ENCODE measurements at places on chromosomes 16 and 17.
A peak's percentile ranks its signal among the peaks of the same experiment; 100 is the strongest.

- no peak for DNase-seq
These were observed 258.6 kb downstream of the NTN1 start for GRCh38 chr17:9279893-9280292.

DNA sequence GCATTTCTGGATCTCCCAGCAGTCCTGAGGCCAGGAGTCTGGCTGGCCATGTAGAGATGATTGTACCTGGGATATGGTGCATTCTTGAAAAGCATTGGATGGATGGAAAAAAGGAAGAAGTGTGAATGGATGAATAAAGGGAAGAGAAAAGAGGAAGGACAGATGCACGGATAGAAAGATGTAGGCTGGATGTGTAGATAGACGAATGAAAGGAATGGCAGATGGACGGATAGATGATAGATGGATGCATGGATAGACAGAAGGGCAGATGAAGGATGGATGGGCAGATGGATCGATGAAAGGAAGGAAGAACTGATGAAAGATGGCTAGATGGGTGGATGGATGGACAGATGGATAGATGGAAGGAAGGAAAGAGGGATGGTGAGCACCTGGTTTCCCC is 210.9 kb downstream of the MSI2 start:
- DNase-seq = no peak

- no peak for DNase-seq
These were observed 30.7 kb upstream of the PIK3R6 start for GRCh38 chr17:8898126-8898525.

DNA sequence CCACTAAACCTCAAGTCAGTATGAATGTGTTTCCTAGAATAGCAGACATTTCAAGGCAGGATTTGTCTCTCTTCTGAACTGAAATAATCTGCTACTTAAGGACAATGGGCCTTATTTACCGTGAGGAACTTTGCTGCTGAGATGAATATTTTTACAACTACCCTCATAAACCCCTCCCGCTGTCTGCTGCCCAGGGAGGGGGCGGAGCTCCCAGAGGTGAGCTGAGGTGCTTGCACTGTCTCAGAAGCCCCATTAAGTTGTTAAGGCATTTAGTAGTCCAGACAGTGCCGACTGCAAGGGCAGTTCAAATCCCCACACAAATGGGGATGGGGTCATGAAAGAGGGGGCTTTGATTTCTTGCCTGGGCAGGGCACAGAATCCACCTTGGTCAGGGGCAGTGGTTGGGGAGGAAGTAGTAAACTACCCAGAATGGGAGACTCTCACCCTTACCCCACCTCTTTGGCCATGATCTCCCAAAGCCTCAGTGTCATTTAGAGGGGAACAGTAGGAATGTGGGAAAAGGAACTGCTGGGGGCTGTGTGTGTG is 19.2 kb downstream of the HNF1B start:
- no peak for DNase-seq

DNA sequence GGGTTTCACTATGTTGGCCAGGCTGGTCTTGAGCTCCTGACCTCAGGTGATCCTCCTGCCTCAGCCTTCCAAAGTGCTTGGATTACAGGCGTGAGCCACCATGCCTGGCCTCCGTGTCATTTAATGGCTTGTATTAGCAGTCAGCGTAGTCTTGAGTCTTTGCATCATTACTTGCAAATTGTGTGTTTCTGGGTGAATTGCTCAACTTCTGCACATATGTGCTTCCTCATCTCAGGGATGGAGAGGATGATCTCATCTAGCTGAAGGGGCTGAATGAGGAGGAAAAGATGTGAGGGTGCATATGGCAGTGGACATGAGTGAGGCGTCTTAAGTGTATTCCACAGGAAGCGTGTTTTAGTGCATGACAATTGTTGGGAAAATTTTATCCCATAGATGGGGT is 155.8 kb downstream of the SNX29 start:
- DNase-seq = no peak

- no peak for DNase-seq
These were observed 548 bp downstream of the TBX2 start for GRCh38 chr17:61400066-61400716.

- no peak for DNase-seq
These were observed 236.0 kb downstream of the IRF8 start for GRCh38 chr16:86134802-86135461.

DNA sequence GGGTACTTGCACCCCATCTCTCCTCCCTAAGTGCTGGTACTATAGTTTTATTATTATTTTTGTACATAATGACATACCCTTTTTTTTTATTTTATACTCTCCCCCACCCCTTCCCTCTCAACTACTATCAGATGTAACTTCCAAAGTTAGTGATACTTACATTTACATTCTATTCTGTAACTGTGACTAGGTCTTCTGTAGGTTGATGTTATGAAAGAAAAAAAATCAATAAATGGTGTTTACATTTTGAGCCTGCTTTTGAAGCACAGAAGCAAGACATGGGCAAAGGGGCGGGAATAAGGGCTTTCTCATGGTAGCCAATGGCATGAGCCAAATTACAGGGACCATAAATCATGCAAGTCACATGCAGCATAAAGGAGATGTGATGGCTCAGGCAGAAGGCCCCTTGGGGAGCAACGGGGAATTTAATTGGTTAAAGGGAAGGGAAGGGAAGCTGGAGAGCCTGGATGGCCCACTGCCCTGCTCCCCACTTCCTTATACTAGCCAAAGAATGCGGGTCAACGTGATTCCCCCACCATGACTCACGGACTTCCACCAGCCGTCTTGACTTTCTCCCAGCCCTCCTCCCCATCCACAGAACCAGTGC is 2.4 kb upstream of the ACSF2 start:
- DNase-seq = no peak

GRCh38 chr16:2950773-2951172 is 13.3 kb upstream of the KREMEN2 start:
- no peak for DNase-seq

- DNase-seq = no peak
These were observed 12.3 kb upstream of the ABCC12 start for GRCh38 chr16:48168075-48168474.

DNA sequence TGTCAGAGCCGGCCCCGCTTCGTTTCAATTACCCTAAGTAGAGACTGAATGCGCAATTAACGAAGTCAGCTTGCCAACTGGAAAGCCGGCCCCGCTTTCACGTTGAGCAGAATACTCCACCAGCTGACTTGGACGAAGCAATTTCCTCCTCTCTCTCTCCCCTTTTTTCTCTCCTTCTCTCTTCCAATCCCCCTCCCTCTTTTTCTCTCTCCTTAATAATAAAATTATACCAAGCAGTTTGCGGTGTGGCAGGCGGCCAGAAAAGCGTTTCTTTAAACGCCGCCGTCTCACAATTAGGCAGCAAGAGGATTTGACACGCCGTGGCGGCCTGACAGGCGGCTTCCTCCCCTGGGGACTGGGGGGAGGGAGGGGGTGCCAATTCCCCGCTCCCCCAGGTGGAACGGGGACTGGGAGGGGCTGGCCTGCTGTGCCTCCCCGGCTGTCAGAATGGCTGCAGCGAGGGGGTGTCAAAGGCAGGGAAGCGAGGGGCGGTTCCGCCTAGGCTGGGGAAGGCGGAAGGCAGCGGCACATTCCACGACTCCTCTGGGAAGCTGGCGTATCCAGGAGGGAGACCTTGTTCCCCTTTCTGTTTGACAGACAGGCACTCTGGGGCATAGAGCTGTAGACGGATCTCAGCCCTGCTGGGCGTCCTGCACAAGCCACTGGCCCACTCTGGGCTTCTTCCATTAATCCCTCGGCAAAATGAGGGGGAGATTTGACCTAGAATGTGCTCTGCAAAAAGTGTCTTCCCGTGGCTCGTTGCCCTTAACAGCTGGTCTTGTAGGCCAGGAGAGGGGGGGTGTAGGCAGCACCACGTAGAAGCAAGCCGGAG is 52.7 kb downstream of the SREBF1 start:
- DNase-seq = peak; percentile 74

GRCh38 chr17:14245002-14245401 is 8.3 kb upstream of the CDRT15 start:
- no peak for DNase-seq

DNA sequence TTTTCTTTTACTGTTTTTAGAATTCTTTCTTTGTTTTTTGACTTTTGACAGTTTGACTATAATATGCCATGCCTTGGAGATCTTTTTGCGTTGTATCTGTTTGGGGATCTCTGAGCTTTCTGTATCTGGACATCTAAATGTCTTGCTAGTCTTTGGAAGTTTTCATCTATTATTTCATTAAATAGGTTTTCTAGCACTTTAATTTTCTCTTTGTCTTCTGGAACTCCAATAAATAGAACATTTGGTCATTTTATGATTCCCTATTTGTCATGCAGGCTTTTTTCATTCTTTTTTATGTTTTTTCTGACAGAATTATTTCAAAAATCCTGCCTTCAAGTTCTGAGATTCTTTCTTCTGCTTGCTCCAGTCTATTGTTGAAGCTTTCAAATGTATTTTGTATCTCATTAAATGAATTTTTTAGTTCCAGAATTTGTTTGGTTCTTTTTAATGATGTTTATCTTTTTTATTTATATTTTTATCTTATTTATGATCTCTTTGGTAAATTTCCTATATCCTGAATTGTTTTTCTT is 201.4 kb downstream of the CHD9NB start:
- no peak for DNase-seq

- DNase-seq = no peak
These were observed 16.2 kb upstream of the HAS3 start for GRCh38 chr16:69089091-69089910.

- no peak for DNase-seq
These were observed 353.5 kb downstream of the TOX3 start for GRCh38 chr16:52193441-52193840.

- no peak for DNase-seq
These were observed 30.6 kb upstream of the MMD start for GRCh38 chr17:55452139-55452790.

GRCh38 chr16:81891736-81892364 is 112.8 kb downstream of the PLCG2 start:
- DNase-seq = no peak

GRCh38 chr16:89737341-89738071 is 16.2 kb downstream of the ZNF276 start:
- no peak for DNase-seq

- DNase-seq = no peak
These were observed 67.8 kb upstream of the FA2H start for GRCh38 chr16:74842413-74842812.

DNA sequence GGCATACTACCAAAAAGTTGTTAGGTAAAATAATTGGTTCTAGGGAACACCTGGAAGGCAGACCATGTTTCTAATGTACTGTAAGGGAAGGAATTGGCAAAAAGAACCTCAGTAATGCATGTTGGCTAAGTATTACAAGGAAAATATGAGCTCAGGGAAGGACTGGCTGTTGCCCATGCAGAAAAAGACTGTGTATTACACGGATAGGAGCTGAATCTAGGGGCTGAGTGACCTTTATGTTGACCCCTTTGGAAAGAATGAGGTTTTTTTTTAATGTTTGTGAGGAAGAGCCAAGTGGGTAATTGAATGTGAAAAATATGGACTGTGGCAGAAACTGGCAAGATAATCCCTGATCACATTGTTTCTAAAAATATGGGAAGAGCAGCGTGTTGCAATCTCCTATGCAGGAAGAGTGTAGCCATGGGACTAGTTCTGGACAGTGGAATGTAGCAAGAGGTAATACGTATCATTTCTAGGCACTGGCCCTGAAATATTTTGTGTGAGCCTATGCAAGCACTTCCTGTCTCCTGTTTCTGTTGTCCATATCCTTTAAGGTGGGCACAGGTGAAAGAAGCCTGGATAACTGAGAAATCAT is 95.1 kb upstream of the CNTNAP4 start:
- DNase-seq = no peak

GRCh38 chr16:518858-519257 is 8.7 kb upstream of the CAPN15 start:
- no peak for DNase-seq

- no peak for DNase-seq
These were observed 63.5 kb upstream of the MED9 start for GRCh38 chr17:17413215-17413792.

DNA sequence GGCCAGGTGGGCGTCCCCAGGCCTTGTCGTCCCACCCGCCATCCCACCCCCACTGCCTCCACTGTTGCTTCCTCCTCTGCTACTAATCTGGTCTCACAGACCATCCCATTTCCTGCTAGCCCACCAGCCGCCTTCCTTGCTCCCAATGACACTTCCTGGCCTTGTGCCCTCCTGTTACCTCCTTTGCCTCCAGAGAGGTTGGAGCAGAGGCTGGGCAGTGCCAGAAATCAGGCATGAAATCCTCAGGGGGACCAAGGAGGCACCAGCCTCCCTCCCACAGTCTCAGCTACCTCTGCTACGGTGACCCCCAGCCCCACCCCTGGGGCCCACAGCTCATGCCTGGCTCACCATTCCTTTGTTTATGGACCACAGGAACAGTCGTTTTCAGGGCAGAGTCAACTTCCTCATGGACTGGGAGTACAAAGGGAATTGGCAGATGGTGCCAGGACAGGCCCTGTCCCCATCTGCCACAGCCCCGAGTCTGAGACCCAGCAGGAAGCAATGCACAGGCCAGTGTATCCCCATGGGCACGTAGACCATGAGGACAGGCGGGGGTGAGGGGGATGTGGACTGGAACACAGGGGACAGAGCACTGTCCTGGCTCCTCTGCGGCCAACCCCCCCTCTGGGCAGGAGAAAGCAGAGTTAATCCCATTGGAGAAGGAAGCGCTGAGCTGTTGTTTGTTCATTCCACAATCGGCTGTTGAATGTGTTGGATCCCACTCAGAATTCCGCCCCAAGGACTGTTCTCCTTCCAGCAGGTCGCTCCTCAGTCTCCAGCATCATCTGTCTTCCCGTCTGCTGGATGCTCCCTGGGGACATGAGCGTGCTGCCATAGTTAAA is 2.2 kb upstream of the CDH5 start:
- DNase-seq = no peak

- no peak for DNase-seq
These were observed 425 bp downstream of the OR4D1 start for GRCh38 chr17:58148609-58149008.

DNA sequence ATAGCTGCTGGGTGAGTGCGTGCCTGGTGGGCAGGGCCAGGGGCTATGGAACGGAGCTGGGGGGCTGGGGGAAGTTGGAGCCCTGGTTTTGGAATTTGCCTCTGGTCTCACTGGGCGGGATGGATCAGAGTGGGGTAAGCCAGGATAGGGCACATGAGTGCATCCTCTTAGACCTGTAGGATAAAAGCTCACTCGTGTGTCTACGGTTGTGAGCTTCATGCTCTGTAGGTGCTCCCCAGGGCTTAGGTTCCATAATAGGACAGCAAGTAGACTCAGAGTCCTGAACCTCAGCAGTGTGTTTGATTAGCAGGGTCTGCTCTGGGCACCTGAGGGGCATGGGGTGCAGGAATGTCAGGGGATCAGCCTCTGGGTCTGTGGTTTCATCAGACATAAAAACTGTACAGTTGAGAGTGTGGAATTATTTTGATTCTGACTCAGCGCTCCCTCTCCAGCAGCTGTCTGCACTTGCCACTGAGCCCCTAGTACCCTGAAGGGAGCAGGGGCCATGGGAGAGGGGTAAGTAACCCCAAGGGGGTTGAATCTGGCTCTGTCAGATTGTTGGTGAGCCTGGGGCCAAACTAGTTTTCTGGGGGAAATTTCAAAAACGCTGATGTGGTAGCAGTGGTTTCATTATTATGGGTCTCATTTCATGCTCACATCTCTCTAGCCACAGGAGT is 84.2 kb upstream of the LGALS9 start:
- DNase-seq = no peak
